ENCODE measurements at places on chromosomes 1 and 21.

- H3K4me1 ChIP-seq, result no peaks in the 10 kb centered on the region
- no peak for DNase-seq
- no peaks in the 10 kb centered on the region for H3K27me3 ChIP-seq
- H3K27ac ChIP-seq, result no peak overlapping the region
- H3K4me3 ChIP-seq, result no peak overlapping the region
Observed at GRCh38 chr21:45278156-45278911, 9.4 kb downstream of the POFUT2 start.

DNA sequence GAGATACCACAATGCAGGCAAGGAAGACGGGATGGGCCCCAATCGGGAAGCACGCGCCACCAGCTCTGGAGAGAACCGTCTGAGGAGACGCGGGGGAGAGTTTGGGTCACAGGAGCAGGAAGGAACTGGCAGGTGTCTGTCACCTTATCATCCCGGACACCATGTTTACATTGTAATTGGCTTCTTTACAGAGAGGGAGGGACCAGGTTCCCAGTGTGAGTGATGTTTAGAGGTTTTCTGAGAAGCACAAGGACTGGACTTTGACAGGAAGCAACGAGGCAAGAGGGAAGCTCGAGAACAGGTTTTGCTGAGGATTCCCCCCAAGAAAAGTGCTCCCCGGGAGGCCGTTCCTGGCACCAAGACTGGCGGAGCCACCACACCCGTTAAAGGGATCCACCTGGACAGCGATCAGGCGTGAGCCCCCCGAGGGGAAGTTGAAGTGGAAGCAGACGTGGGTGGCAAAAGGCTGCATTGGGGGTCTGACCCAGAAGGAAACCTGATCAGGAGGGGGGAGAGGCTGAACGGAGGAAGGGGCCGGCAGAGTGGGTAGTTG lies 957 bp downstream of the EPS15 start:
- peak overlapping the region; percentile 84 for H3K4me3 ChIP-seq
- peak overlapping the region; percentile 67 for H3K27ac ChIP-seq
- H3K4me1 ChIP-seq, result peaks cover 4% of the 10 kb centered on the region
- no peaks in the 10 kb centered on the region for H3K36me3 ChIP-seq
- H3K27me3 ChIP-seq, result no peaks in the 10 kb centered on the region
- peak; percentile 31 for DNase-seq

DNA sequence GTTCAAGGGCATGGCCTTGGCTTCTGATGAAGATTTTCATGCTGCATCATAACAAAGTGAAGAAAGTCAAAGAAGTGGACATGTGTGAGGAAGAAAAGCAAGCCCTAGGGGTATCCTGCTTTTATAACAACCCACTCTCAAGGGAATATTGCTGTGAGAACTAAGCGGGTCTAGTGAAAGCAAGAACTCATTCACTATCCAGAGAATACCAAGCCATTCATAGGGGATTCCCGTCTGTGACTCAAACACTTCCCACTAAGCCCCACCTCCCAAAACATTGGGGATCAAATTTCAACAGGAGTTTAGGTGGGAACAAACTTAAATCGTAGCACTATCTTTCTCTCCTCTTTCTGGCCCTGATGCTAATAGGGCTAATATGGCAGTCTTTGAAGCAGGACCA lies 98.5 kb upstream of the CTTNBP2NL start:
- H3K27me3 ChIP-seq, result no peaks in the 10 kb centered on the region
- no peak overlapping the region for H3K27ac ChIP-seq
- H3K4me1 ChIP-seq, result no peaks in the 10 kb centered on the region
- H3K4me3 ChIP-seq, result no peak overlapping the region

GRCh38 chr1:155093911-155094621 lies 15.4 kb downstream of the EFNA3 start:
- no peak overlapping the region for H3K27ac ChIP-seq
- H3K4me3 ChIP-seq, result no peak overlapping the region
- H3K27me3 ChIP-seq, result peaks cover 11% of the 10 kb centered on the region
- DNase-seq, result peak; percentile 45

DNA sequence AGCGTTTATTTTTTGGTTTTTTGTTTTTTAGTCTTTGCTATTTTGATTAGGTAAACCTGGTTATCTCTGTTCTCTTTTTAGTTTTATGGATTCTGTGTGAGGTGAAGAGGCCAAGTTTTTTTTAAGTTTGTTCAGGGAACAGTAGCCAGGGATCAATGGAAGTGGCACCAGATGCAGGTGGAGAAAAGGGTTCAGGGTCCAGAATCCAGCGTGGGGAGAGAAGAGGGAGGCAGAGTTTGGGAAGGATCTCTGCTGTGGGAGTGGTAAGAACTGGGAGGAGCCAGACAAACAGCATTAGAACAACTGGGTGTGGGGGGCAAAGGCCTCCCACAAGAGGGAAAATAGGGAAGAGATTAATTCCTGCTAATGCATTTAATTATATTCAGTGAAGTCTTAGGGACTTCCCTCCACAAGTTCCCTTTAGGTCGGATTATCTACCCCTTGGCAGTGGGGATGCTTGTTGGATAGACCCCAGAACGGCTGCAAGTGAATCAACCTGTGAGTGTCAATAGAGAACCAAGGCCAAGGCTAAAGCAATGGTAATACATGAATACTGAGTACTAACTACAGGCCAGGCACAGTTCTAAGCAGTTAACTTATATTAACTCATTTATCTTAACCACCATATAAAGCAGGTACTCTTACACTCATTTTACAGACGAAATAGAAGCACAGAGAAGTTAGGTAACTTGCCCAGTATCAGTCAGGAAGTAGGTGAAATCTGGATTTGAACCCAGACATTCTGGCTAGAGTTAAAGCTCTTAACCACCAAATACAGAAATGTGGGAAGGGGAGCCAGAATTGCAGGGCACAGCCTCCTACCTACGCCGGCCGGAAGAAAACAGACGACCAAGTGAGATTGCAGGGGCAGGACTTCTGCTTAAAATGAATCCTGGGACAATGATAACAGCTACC lies 498 bp downstream of the GNAT2 start:
- H3K4me1 ChIP-seq, result peaks cover 22% of the 10 kb centered on the region
- H3K27ac ChIP-seq, result peak overlapping the region; percentile 96
- no peak for DNase-seq
- peak overlapping the region; percentile 75 for H3K4me3 ChIP-seq
- no peaks in the 10 kb centered on the region for H3K36me3 ChIP-seq

- H3K4me1 ChIP-seq, result peaks cover 3% of the 10 kb centered on the region
- DNase-seq, result peak; percentile 37
- peaks cover 3% of the 10 kb centered on the region for H3K36me3 ChIP-seq
- peak overlapping the region; percentile 96 for H3K27ac ChIP-seq
- H3K4me3 ChIP-seq, result peak overlapping the region; percentile 88
Observed at GRCh38 chr1:244865028-244865371, 657 bp upstream of the HNRNPU start.

GRCh38 chr21:21751286-21751685 lies 753.1 kb downstream of the NCAM2 start:
- H3K27me3 ChIP-seq, result no peaks in the 10 kb centered on the region
- no peak overlapping the region for H3K27ac ChIP-seq
- H3K4me1 ChIP-seq, result no peaks in the 10 kb centered on the region
- H3K36me3 ChIP-seq, result no peaks in the 10 kb centered on the region

GRCh38 chr1:167634435-167634834 lies 4.4 kb downstream of the RCSD1 start:
- H3K4me3 ChIP-seq, result no peak overlapping the region
- DNase-seq, result no peak
- no peaks in the 10 kb centered on the region for H3K36me3 ChIP-seq
- H3K27ac ChIP-seq, result no peak overlapping the region

DNA sequence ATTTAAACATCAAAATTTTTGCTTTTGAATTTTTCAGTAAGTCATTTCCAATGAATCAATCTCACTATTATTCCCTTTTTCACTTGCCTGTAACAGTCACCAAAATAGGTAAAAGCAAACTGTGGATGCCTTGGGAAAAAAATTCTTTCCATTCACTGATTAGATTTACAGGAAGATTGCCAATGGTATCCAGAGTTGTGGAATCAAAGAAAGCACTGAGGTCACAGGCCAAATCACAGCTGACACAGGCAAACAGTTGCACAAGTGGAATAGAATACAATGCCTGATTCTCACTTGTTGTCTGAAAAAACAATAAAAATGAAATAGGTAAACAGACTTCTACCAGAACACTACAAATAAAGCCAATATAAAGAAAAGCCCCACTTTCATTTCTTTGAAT lies 48.4 kb downstream of the LTN1 start:
- no peak overlapping the region for H3K4me3 ChIP-seq
- no peak overlapping the region for H3K27ac ChIP-seq
- peak; percentile 27 for DNase-seq
- H3K36me3 ChIP-seq, result no peaks in the 10 kb centered on the region

DNA sequence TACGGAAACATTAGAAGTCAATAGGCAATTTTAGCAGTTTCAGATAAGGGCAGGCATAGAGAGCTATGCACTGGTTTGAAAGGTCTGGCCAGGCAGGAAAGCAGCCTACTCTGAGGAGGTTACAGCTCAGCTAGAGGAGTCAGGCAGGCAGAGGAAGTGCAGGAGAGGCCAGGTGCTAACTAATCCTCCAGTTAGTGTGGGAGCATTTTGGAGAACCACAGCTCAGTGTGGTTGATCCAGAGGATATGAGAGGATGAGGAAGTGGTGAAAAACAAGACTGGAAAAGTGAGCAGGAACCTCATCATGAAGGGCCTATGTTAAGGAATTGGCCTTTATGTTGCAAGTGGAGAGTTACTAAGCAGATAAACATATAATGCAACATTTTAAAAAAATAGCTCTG lies 282.4 kb upstream of the SGIP1 start:
- no peak overlapping the region for H3K27ac ChIP-seq
- DNase-seq, result no peak
- no peaks in the 10 kb centered on the region for H3K27me3 ChIP-seq
- no peaks in the 10 kb centered on the region for H3K4me1 ChIP-seq
- H3K4me3 ChIP-seq, result no peak overlapping the region
- no peaks in the 10 kb centered on the region for H3K36me3 ChIP-seq

DNA sequence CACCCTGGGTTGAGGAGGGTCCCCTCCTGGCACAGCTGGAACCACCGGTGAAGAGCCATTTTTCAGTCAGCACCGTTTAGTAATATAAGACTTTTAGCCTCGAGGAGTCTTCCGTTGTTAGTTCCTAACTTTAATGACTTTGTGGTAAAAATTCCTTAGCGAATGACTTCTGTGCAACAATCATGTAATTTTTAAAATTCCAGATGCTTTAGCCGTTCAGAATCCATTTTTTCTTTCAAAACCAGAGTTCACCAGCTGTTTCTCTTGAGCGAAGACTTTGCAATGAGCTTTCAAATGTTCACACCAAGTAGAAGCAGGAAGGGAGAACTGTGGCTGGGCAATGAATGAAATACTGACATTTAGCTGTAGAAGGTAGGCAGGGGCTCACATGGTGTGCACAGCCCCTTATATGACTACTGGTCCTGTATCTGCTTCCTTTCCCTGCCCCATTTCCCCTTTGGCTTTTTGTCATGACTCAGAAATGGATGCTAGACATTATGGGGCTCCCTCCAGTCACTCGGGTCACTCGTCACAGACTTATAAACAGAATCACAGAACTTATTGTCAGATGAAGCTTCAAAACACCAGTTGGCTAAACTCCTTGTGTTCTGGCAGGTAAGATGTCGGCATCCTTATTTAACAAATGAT lies 4.1 kb downstream of the DISC1 start:
- no peaks in the 10 kb centered on the region for H3K36me3 ChIP-seq
- H3K27ac ChIP-seq, result no peak overlapping the region
- no peaks in the 10 kb centered on the region for H3K27me3 ChIP-seq
- peak; percentile 70 for DNase-seq

DNA sequence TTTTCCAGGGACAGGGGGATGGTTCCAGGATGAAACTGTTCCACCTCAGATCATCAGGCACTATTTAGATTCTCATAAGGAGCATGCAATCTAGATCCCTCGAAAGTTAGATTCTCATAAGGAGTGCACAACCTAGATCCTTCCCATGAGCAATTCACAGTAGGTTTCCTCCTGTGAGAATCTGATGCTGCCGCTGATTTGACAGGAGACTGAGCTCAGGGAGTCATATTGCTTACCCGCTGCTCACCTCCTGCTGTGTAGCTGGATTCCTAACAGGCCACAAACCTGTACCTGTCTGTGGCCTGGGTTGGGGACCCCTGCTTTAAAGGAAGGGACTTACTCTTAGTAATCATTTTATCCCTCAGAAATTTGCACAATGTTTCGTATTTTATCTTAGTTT lies 9.3 kb downstream of the CTH start:
- H3K27me3 ChIP-seq, result no peaks in the 10 kb centered on the region

- no peak overlapping the region for H3K4me3 ChIP-seq
- H3K36me3 ChIP-seq, result no peaks in the 10 kb centered on the region
- no peak overlapping the region for H3K27ac ChIP-seq
Observed at GRCh38 chr21:42705346-42705745, 51.9 kb downstream of the PDE9A start.

GRCh38 chr1:68363339-68363738 lies 86.4 kb downstream of the RPE65 start:
- no peak overlapping the region for H3K27ac ChIP-seq
- no peak for DNase-seq
- H3K36me3 ChIP-seq, result no peaks in the 10 kb centered on the region
- no peak overlapping the region for H3K4me3 ChIP-seq

- no peaks in the 10 kb centered on the region for H3K27me3 ChIP-seq
- H3K4me3 ChIP-seq, result no peak overlapping the region
- H3K27ac ChIP-seq, result no peak overlapping the region
- DNase-seq, result no peak
Observed at GRCh38 chr1:20138346-20138745, 777 bp upstream of the PLA2G2F start.

DNA sequence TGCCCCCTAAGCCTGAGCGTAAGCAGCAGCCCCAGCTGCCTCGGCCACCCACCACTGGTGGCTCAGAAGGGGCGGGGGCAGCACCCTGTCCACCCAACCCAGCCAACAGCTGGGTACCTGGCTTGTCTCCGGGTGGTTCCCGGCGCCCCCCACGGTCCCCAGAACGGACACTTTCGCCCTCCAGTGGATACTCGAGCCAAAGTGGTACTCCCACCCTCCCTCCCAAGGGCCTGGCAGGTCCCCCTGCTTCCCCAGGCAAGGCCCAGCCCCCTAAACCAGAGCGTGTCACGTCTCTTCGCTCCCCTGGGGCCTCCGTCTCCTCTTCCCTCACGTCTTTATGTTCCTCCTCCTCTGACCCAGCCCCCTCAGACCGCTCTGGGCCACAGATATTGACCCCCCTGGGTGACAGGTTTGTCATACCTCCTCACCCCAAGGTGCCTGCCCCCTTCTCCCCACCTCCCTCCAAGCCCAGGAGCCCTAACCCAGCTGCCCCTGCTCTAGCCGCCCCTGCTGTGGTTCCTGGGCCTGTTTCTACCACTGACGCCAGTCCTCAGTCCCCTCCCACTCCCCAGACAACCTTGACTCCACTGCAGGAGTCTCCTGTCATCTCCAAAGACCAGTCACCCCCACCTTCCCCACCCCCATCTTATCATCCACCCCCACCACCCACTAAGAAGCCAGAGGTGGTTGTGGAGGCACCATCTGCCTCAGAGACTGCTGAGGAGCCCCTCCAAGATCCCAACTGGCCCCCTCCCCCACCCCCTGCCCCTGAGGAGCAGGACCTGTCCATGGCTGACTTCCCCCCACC lies 46.2 kb downstream of the YARS1 start:
- H3K4me3 ChIP-seq, result no peak overlapping the region
- H3K4me1 ChIP-seq, result peaks cover 8% of the 10 kb centered on the region
- H3K36me3 ChIP-seq, result peaks cover 16% of the 10 kb centered on the region
- no peaks in the 10 kb centered on the region for H3K27me3 ChIP-seq
- H3K27ac ChIP-seq, result no peak overlapping the region
- DNase-seq, result no peak

All from fibroblast of lung (primary cell).